ENCODE measurements at places on chromosomes 2 and 18. TPM values are rescaled to one million over a fixed set of nuclear protein-coding genes. Genes with fewer than 3 reads are reported as not detected.

Gene C2orf66
- not detected for polyA plus RNA-seq

DNA sequence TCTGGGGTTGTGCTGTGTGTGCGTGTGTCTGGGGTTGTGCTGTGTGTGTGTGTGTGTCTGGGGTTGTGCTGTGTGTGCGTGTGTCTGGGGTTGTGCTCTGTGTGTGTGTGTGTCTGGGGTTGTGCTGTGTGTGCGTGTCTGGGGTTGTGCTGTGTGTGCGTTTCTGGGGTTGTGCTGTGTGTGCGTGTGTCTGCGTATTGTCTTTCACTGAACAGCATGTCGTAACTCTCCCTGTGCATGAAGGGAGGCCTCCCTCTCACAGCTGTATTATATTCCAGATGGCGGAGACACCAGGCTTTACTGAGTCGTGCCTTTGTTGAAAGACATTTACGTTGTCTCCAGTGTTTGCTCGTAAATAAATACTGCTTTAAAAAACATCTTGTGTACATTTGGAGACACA, 5.9 kb downstream of the ACKR3 start:
- DNase-seq: no peak
- peaks cover 12% of the 10 kb centered on the region for H3K4me1 ChIP-seq
- no peaks in the 10 kb centered on the region for H3K27me3 ChIP-seq
- H3K4me3 ChIP-seq: no peak overlapping the region
- H3K27ac ChIP-seq: no peak overlapping the region

DNA sequence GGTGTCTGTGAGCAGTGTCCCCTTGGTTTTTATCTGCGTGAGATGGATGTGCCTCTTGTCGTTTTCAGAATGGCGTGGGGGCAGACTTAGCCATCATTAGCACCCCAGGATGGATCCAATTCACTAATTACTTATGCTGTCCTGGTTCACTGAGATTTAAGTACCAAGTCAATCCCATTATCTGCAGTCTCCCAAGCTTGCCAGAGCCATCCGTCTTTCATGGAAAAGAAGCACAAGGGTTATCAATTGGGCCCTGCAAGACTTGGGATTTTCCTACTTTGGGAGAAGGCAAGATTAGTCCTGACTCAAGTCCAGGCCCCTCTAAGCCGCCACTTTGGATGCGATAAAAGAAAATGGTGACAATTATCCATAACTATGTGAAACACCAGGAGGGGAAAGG, 404.0 kb downstream of the TMEM182 start:
- no peaks in the 10 kb centered on the region for H3K27me3 ChIP-seq
- peaks cover 2% of the 10 kb centered on the region for H3K4me1 ChIP-seq
- H3K36me3 ChIP-seq: no peaks in the 10 kb centered on the region
- H3K27ac ChIP-seq: no peak overlapping the region

Gene RAB17
- polyA plus RNA-seq: 61.3 TPM

DNA sequence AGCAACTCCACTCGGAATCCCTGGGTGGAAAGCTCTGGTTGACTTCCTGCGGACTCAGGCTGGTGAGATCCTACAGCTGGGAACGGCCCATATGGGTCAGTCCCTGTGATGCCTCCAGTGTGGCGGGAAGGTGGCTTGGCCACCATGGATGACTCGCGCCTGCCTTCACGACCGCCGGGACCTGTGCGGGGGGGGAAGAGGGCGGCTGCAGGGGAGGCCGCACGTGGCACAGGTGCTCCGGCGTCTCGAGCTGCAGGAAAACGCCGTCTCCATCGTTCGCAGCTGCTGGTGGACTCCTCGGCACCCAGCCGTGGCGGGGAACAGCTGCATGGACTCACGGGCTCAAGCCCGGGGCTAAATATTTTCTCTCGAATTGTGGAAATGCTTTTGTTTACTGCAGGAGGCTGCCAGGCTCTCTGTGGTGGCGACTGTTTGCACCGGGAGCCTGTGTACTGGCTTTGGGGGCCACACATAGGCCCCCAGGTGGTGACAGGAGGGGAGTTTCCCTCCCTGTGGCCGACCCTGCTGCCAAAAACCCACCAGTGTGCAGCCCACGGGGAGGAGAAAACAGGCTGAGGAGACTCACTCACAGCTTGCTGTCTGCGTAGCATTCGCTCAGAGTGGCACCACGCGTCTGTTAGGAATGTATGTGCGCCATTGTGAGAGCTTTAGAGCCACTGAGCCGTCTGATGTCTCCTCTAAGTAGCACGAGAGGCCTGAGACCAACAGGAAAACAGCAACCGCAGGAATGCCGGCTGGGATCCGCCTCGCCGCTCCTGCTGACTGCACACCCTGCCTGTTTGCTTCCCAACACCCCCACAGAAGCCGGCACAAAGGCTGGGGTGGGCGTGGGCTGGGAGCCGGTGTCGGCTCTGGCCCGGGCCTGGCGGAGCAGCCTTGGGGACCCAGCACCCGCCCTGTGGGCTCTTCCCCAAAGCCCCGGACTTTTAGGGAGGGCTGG, 89.2 kb downstream of the NFATC1 start:
- no peaks in the 10 kb centered on the region for H3K36me3 ChIP-seq
- H3K27me3 ChIP-seq: no peaks in the 10 kb centered on the region
- H3K4me1 ChIP-seq: no peaks in the 10 kb centered on the region
- DNase-seq: no peak
- H3K27ac ChIP-seq: no peak overlapping the region

Gene MOGAT1
- polyA plus RNA-seq: 0.11 TPM

Gene XDH
- 0.68 TPM for polyA plus RNA-seq

Gene M1AP
- polyA plus RNA-seq: 4.8 TPM

DNA sequence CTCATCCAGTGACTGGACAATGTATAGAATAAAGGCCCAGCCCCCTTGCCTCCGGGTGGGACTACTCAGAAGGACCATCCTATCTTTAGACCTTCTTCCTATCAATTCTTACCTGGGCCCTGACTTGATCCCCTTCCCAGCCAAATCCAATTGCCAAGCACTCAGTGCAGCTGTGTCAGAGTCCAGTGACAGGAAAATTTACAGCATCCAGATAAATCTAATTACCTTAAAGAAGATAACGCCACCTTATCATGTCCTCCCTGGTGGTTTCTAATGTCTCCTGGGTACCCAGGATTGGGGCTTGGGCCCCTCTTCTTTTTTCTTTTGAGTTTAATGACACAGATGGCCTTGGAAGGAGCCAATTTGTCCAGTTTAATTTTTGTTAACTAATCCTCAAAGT, 19.3 kb downstream of the LHCGR start:
- H3K27ac ChIP-seq: no peak overlapping the region
- H3K4me3 ChIP-seq: no peak overlapping the region
- H3K36me3 ChIP-seq: no peaks in the 10 kb centered on the region
- DNase-seq: peak; percentile 11

DNA sequence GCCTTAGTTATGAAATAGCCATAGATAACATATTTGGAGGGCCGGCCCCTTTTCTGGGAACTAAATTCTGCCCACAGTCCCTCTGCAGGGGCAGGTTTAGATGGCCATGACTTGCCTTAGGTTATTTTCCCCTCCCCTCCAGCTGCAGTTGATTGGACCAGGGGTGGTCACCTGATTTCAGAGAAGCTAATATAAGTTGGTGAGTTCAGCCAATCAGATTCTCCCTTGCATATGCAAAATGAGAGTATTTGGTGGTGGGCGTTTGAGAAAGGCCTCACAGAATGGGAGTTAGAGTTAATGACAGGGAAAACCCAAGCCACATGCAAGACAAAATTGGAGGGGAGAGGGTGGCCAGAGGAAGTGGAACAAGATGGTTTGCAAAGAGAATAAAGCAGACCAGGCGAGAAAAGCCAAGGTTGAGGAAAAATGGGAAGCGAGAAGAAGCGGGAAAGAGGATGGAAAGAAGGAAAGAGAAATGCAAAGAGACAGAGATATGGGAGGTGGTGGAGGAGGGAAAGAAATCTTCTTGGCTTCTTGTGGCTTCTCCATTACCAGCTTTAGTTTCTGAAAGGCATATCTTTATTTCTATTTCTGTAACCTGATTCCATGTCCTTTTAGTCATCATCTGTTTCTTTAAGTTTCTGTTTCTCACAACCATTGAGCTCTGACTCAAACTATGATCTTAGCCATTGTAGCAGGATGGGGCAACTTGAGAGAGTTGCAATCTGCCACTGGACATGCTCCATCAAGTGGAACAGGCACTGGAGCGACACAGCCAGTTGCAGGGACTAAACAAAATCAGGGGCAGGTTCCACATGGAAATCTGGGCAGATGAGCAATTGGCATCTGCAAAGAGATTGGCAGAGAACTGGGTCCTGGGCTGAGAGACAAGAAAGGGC, 108.1 kb upstream of the SIX3 start:
- DNase-seq: no peak
- no peak overlapping the region for H3K27ac ChIP-seq
- no peaks in the 10 kb centered on the region for H3K4me1 ChIP-seq

Gene SERPINB10
- polyA plus RNA-seq: not detected

Gene TSHZ1
- 0.06 TPM for polyA plus RNA-seq

Gene ANKRD30B
- not detected for polyA plus RNA-seq

GRCh38 chr2:9811679-9812511, 31.4 kb upstream of the TAF1B start:
- H3K27me3 ChIP-seq: no peaks in the 10 kb centered on the region
- DNase-seq: no peak
- H3K4me1 ChIP-seq: no peaks in the 10 kb centered on the region
- H3K27ac ChIP-seq: no peak overlapping the region

Gene RSAD2
- not detected for polyA plus RNA-seq

Measured in H1 (cell line).